Activated CD8-positive, alpha-beta memory T cell treated with anti-CD3 and anti-CD28 coated beads for 48 hours (primary cell): ENCODE measurements at places on chromosomes 5 and 9.

DNA sequence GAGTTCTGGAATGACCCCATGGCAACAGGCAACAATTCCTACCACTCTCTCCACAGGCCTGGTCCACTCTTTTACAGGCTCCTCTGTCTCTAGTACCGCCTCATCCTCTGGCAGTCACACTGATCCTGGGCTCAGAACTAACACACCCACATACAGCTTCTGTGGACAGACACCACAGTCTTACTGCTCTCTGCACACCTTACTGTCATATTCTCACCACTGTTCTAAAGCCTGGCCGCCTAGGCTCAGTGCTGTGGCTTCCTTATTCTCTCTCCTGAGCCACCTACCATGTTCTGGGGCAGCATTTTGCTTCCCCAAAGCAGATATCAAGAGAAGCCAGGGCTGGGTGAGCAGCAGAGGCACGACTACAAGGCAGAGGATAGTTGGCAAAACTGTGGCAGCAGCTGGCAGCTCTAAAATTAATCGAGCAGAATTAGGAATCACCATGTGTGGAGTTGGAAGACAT is 14.8 kb downstream of the REEP5 start:
- DNase-seq = no peak

DNA sequence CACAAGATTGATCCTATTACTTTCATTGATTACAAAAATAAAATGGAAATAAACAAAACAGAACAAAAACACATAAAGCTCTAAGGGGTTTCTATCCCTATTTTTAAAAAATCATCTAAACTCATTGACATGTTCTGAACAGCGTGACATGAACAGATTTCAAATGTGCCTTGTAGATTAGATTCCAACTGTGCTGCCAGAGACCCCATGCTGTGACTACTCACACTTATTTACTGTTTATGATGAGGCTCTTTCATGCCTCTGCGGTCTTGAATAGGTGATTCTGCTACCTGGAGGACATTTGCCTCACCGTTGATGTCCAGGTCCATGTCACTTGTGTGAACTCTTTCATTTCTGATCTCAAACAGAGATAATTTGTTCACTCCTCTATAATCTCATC is 990.2 kb downstream of the CDH12 start:
- DNase-seq = no peak

DNA sequence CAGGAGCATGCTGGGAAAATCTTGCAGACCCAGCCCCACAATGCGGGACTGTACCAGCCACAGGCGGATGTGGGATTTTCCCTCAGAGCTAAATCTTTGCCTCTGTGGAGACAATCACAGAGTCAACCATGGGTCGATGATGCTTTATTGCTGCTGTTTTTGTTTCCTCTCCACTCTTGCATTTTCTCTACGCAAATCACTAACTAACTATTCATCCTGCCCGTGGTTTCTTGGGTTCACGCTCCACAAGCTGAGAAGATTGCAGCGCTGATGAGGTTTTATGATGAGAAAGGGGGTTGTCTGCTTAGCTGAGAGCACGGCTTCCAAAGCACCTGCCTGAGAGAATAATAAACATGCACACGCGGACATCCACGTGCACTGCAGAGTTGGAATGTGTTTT is 500.2 kb upstream of the ADAMTS16 start:
- no peak for DNase-seq

- no peak for DNase-seq
Measured at GRCh38 chr9:7597716-7598115, 201.9 kb downstream of the DMAC1 start.

GRCh38 chr9:68931821-68932220 is 82.1 kb downstream of the PRKACG start:
- DNase-seq = no peak

DNA sequence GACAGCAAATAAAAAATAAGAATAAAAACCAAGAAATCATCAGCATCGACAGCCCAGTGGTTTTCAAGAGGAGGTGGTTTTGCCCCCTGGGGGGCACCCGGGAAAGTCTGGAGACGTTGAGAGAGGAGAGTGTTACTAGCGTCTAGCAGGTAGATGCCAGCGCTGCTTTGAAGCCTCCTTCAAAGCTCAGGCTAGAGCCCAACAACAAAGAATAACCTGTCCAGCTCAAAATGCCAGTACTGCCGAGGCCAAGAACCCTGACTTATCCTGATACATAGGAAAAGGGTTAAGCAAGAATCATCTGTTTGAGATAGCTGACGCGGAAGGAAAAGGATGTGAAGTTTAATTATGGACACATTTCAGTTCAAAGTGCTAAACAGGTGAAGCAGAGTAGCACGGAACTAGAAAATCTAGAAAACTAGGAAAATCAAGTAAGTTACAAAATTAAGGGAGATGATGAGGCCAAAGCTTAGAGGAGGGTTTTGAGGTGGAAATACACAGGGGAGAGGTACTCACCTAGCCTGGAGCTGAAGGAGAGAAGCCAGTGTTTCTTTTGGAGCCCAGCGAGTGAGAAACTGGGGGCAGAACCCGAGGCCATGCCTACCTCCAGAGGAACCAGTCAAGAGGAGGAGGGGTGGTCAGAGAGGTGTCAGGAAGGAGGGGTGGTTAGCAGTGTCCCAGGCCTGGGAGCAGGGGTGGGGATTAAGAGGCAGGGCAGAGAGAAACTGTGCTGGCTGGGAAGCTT is 121.0 kb upstream of the RETREG1 start:
- DNase-seq = no peak

DNA sequence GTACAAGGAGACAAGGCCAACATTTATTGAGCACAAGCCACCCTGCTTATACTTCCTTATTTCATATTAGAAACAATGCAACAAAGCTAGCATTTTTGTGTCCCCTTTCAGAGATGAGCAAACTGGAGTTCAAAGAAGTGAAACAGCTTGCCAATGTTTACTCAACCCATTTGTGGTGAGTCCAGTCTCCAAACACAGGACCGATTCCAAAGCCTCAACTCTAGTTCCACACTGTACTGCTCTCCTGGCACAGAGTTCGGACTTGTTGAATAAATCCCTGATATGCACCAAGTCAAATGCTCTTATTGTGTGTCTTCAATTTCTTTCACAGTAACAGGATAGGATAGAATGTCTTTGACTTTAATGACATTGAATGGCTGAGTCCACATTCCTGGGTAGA is 604.8 kb upstream of the BRINP1 start:
- DNase-seq = no peak

GRCh38 chr5:145350513-145350912 is 484.6 kb downstream of the PRELID2 start:
- DNase-seq = no peak
